ENCODE measurements at places on chromosomes 3 and 15.

GRCh38 chr3:113948015-113948917 is 453 bp downstream of the ZDHHC23 start:
- DNase-seq: no peak

DNA sequence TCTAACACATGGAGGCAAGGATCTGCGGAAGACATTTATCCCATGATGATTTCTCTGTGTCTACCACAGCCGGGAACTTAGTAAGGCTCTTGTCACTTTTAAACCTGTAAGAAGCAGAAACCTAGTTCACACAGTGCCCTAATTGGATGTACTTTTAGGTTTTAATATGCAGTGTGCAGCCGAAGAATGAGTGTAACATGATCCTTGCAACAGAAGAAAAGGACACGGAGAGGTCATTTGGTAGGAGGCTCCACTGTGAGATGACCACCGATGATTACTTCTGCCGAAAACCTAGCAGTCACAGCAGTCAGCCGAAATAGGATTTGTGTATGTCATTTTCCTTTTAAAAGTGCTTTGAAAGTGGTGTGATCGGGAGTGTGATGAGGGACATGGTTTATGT is 6.8 kb downstream of the CACNA1D start:
- no peak for DNase-seq

DNA sequence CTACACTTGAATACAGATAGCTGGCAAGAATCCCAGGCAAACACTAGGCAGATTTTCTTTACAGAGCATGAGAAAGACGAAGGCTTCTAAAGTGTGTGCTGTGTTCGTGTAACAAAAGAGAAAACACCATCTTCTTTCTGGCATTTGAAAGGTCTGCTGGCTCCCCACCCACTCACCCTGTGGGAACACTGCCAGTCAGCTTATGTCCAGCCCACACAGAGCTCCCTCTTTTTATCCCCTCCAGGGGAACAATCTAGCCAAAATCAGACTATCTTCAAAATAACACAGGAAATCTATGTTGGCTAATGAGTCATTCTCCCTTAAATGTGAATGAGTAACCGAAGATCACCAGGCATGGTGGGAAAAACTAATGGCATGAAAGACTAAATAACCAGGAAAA is 45.6 kb upstream of the PAQR5 start:
- no peak for DNase-seq

DNA sequence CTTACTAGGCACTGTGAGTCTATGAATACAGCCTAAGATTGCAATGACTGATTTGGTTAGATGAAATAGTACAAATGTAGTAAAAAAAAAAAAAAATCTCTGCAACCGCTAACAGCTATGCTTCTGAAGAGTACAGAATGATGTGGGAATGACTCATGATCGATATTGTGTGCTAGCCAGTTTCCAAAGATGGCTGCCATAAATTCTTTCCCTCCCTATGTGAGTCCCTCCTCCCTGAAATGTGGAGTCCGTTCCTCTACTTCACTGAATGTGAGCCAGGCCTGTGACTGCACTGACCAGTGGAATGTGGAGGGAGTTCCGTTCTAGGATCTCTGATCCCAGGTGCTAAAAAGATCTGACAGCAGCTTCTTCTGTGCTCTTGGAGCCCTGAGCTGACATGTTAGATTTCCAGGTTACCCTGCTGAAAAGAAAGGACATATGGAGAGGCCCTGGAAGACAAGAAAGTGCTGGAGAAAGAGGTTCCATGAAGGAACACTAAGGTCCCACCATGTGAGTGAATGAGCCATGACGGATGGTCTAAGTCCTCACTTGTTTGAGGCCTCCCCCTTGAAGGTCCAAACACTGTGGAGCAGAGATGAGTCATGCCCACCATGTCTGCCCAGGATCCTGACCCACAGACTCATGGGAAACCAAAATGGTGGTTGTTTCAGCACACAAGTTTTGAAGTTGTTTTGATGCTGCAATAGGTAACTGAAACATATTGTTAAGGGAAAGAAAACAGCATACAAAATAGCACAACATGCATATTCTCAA is 46.3 kb downstream of the DGKG start:
- DNase-seq: no peak

GRCh38 chr3:130609166-130609979 is 92.4 kb downstream of the COL6A6 start:
- no peak for DNase-seq

DNA sequence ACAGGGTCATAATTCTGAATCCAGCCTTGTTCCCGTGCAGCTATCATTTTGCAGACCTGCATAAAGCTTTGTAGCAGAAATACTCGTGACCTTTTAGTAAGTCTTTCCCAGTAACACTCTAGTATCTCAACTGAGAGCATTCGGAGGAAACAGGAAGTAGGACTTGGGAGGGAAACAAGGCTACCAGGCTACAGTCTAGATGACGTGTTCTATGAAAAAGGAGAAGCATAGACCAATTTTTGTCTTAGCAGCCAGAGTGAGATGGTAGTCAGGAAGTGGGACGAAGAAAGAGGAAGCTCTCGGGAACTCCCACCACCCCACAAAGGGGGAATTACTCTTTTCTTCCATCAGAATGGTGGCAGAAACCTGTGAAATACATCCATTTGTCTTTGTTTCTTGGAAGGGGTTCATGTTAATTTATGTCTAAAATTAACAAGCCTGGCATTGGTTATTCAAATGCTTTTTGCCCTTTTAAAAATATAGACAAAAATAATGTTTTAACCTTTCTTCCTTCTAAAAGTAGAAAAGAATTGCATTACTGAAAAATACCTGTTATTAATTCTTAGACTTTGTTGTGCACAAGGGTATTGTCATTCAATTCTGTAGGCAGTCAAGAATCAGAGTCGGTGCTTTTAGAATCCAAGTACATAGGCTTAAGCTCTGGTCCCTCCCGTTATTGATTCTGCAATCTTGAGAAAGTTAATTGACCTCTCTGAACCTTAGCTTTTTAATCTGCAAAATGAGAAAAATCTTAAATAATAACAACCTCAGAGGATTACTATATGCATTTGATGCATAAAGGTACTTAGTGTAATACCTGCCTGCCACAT is 1.6 kb upstream of the SUCNR1 start:
- DNase-seq: no peak

- no peak for DNase-seq
Observed at GRCh38 chr3:161350916-161351315, 20.4 kb downstream of the SPTSSB start.

DNA sequence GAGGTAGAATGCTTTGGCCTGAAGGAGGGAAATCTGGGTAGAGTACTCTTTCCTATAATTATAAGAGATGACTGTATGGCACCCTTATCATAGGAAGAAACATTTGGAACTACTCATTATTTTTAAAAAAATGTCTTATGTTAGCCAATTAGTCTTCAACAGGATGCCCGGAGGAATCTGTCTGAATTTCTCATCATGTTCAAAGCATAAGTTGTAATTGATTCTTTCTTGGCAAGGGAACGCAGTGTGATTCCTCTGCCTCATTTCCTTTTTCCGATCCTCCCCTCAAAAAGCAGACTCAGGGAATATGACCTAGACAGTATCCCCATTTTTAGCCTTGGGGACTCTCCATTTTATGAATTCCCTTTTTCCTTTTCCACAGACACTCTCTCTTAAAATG is 165.1 kb downstream of the IL5RA start:
- DNase-seq: no peak

DNA sequence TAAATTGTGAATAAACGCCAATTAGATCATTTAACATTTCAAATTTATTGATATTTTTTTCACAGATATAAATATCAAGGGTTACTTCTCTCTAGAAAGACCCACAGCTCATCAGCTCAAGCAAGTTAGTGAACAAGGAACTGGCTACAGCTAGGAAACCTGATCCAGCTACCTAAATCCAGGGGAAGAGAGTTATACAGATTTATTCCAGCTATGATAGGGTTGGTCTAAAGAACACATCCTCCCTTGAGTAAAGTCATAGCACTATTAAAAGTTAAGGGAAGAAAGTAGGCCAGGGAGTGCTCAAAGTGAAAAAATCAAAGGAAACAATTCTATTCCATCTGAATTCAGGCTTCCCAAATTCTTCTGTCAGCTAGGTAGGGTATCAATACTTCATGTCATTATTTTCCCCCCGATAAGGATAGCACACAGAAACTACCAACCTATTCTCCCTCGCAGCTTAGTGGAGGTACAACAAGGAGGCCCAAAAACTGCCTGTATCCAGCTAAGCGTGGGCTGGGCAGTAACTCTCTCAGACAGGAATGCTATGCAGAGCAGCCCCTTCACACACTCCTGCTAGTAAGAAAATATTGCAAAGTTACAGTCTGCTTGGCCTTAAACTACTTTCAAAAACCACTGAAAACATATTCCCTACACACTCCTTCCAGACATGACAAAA is 44.0 kb downstream of the DCUN1D1 start:
- DNase-seq: no peak

DNA sequence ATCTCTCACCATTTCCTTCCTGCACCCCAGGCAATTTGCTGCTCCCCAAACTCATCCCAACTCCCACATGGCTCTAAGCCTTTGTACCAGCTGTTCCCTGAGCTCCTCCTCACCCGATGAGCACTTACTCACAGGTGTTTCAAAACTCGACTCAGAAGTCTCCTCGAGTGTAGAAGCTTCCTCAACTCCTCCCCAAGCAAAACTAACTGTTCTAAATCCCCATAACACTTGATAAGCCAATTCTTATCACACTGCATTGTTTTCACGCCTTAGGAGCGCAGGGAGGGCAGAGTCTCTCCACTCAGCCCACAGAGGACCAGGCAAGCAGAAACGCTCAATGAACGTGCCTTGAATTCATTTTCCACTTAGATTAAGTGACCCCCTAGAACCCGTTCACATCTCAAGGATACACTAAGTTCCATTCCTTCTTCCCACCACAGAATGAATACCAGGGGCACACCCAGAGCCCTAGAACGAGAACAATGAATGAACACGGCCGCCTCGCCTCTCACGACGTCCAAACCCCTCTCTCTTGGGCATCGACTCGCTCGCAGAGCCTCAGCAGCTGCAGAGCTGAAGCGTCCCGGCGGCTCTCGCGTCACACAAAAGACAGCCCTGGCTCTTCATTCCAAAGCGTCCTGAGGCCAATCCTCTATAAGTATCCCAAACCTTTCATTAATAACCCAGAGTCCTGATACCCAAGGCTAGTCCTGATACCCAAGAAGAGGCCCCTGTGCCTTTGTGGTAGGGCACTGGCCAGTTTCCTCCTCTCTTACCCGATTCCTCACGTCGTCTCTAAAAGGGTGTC is 1.1 kb downstream of the RAF1 start:
- DNase-seq: no peak

- DNase-seq: no peak
Observed at GRCh38 chr3:126927401-126927750, 55.5 kb upstream of the PLXNA1 start.

DNA sequence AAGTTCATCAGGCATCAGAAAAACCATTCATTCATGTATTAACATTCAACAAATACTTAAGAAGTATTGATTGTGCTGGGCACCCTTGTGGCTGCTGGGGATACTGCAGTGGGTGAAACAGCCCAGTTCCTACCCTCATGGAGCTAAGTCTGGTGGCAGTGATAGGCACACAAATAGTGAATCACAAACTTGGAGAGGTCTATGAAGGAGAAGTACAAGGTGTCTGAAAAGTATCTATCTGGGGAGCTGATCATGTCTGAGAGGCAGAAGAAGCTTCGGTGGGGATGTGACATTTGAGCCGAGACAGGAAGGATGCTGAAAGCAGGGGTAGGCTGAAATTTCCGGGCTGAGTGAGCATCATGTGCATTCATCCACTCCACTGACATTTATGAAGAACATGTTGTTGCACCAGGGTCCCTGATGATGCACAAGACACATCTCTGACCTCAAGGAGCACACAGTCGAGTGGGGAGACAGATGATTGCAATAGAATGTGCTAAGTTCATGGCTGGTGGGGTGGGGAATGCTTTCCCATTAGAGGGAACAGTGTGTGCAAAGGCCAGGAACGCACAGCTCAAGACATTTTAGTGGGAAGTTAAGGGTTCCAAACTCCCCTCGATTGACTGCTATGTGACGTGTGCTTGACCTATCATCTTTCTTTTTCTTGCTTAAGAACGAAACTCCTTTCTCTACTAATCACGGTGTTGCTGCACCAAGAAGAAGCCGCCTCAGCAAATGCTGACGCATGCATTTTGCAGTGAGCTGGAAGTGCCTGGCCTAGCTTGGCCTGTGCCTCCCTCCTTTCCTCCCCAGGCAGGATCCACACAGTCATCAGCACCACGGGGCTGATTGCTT is 309.1 kb upstream of the ICE2 start:
- no peak for DNase-seq

GRCh38 chr15:64527263-64527984 is 67.0 kb downstream of the ZNF609 start:
- no peak for DNase-seq

DNA sequence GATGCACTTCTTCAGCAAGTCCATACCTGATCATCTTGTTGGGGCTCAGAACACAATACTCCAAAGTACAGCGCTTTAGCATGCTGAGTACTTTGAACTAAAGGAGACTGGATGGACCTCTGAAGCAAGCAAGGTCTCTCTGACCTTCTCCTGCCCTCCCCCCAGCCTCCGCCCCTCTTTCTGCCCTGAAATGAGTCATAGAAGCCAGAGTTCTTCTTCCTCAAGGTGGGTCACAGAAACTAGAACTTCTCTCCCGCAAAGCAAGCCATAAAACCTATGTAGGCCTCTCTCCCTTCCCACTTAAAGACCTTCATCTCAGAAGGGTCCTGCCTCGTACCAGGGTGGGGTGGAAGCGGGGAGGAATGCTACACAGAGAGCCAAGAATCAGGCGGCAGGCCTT is 230.5 kb upstream of the PROK2 start:
- no peak for DNase-seq

DNA sequence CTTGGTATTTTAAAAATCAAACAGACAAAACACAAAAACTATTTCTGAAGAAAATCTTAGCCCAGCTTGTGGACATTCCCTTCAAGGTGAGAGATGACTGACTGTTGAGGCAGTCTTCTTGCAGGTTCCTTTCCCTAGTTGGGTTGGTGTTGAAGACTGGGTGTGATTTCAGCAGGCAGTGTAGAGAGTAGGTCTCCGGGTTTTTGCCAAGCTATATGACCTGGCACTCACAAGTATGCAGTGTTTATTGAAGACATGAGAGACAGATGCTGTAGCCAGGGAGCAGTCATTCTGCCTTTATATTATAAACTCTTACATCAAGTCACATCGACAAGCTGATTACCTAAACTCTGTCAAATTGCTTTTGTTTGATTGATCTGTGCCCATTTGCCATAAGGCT is 17.5 kb downstream of the SENP8 start:
- no peak for DNase-seq

GRCh38 chr3:71503525-71504249 is 79.8 kb downstream of the FOXP1 start:
- no peak for DNase-seq

All from NCI-H1436 treated with DMSO at 0.1 percent for 48 hours (cell line).